Activated naive CD4-positive, alpha-beta T cell treated with anti-CD3 and anti-CD28 coated beads, Interleukin-2, amount 50 U/mL, for 16 hours (primary cell): ENCODE measurements at places on chromosomes 3 and 15.

DNA sequence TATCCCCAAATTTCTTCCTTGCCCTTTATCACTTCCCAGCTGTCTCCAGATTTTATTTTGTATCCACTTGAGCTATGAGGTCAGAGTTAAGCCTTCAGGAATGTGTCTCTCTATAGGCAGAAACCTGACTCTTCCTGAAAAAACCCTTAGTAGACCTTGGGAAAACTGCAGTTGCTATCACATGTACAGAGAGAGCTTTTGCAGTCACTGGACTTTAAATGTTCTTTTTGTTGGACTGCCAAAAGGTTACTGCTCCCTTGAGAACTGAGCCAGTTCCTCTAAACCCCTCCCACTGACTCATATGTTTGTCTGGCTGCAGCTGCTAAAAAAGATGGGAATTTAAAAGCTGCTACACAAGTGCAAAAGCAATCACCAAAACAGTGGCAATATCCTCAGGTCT lies 169.1 kb upstream of the CCDC54 start:
- no peak for DNase-seq

GRCh38 chr3:142926368-142926944 lies 37.0 kb downstream of the PAQR9 start:
- DNase-seq, result no peak

- DNase-seq, result no peak
Observed at GRCh38 chr15:58086491-58086890, 21.0 kb upstream of the ALDH1A2 start.

DNA sequence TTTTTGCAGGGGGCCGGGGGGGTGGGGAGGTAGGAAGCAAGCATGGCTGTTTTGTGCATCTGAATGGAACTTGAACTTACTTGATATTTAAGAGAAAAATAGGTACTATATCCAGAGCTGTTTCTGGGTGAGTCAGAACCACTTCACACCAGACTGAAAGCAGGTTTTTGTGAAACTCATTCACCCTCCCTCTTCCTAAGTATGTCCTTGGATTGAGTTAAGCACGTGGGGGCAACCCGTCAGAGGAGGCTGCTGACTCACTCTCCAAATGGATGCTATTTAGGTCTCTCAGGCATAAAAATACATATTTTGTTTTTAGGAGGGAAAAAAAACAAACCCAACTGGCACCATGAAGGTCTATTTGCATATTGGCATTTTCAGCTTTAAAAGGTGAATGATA lies 270.3 kb downstream of the RYR3 start:
- DNase-seq, result no peak

- DNase-seq, result no peak
Observed at GRCh38 chr3:3589715-3590130, 209.5 kb upstream of the LRRN1 start.
